Stomach (tissue), 19 donors: ENCODE measurements at places on chromosomes 13 and 19. TPM values are rescaled to one million over a fixed set of nuclear protein-coding genes. Genes with fewer than 3 reads are reported as not detected.

DNA sequence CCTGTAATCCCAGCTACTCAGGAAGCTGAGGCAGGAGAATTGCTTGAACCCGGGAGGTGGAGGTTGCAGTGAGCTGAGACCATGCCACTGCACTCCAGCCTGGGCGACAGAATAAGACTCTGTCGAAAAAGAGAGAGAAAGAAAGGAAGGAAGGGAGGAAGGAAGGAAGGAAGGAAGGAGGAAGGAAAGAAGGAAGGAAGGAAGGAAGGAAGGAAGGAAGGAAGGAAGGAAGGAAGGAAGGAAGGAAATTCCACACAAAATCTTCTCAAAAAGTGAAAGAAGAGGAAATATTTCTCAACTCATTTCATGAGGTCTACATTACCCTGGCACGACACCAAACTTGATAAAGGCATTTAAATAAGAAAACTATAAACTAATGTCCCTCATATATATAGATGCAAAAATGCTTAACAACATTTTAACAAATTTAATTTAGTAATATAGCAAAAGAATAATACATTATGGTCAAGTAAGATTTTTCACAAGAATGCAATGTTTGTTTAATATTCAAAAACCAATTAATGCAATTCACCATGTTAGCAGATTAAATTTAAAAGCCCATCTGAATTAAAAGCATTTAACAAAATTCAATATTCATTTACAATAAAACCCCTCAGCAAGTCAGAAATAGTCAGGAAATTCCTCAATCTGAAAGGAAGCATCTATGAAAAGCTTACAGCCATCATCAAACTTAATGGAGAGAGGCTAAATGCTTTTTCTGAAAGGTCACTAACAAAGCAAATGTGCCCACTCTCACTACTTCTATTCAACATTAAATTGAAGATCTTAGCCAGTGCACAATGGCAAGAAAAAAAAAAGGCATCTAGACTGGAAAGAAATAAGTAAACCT, 12.0 kb upstream of the CPB2 start:
- no peak for DNase-seq

- no peak for DNase-seq
These were observed 5.5 kb upstream of the YJEFN3 start for GRCh38 chr19:19523177-19523576.

ACOD1 gene
- total RNA-seq: not detected

GRCh38 chr13:93316841-93317240, 90.2 kb downstream of the GPC6 start:
- no peak for DNase-seq

- no peak for DNase-seq
These were observed 51.3 kb downstream of the ERICH6B start for GRCh38 chr13:45564133-45564776.

- DNase-seq: no peak
These were observed 18.8 kb downstream of the GAS6 start for GRCh38 chr13:113845055-113845454.

DNA sequence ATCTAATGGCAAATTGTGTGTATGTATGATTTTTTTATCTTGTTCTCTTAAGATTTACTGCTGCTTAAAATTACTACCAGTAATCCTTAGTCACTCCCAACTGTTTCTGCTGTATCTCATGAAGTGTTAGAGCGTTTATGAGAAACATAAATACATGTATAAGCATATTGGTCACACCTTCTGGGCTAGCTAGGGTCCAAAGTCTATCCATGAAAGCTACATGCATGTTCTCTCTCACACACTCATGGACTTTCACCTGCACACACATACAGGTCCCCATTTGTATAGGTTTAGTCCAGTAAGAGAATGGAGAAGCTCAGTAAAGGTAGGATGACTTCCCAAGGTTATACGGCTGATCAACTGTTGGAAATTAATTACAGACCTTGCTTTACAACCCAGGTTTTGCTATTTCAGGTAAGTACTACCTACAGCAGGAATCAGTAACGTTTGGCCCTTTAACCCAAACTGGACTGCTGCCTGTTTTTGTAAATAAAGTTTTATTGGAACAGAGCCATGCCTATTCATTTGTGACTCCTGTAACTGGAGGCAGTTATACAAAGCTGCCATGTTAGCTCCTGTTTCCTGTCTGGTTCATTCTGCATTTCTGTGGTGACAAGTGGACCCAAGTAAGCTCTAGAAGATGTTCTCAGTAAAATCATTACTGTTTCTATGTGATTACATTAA, 15.3 kb downstream of the METTL21C start:
- DNase-seq: peak; percentile 21

- DNase-seq: no peak
These were observed 373.2 kb downstream of the KCNRG start for GRCh38 chr13:50388481-50388880.

DNA sequence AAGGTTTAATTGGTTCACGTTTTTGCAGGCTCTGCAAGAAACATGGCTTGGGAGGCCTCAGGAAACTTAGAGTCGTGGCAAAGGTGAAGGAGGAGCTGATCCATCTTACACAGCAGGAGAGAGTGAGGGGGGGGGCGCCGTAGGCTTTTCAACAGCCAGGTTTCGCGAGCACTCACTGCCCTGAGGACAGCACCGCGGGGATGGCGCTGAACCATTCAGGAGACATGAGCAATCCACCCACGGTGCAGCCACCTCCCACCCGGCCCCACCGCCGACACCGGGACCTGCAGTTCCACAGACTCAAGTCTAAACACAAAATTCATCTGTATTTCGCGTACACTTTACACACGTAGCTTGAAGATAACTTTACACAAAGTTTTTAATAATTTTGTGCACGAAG, 73.6 kb downstream of the KDM4B start:
- no peak for DNase-seq
